ENCODE measurements at places on chromosomes 7 and 10. TPM values are rescaled to one million over a fixed set of nuclear protein-coding genes. Genes with fewer than 3 reads are reported as not detected.

The IL6 gene
- 2.1 TPM for polyA plus RNA-seq

The CRYGN gene
- polyA plus RNA-seq: 0.36 TPM

The TFEC gene
- 132 TPM for polyA plus RNA-seq

The HOXA4 gene
- polyA plus RNA-seq: 19.7 TPM

The AUTS2 gene
- polyA plus RNA-seq: 51.3 TPM

The UPK3B gene
- 48.0 TPM for polyA plus RNA-seq

The LRRC27 gene
- polyA plus RNA-seq: 20.7 TPM

The GPNMB gene
- 6.0 TPM for polyA plus RNA-seq

The C10orf105 gene
- 0.27 TPM for polyA plus RNA-seq

The GRID1 gene
- polyA plus RNA-seq: 1.7 TPM

The AKR1B1 gene
- 33.0 TPM for polyA plus RNA-seq

The SLC26A4 gene
- 0.28 TPM for polyA plus RNA-seq

The DEPP1 gene
- polyA plus RNA-seq: 13.4 TPM

The IRF5 gene
- polyA plus RNA-seq: 5.5 TPM

The PVRIG gene
- polyA plus RNA-seq: 1.5 TPM

The CLIP2 gene
- polyA plus RNA-seq: 13.6 TPM

The SHTN1 gene
- 37.2 TPM for polyA plus RNA-seq

GRCh38 chr10:18402853-18403252, 248.5 kb downstream of the NSUN6 start:
- H3K36me3 ChIP-seq: no peaks in the 10 kb centered on the region
- H3K27ac ChIP-seq: no peak overlapping the region
- no peak for DNase-seq
- no peaks in the 10 kb centered on the region for H3K27me3 ChIP-seq
- no peak overlapping the region for H3K4me3 ChIP-seq

DNA sequence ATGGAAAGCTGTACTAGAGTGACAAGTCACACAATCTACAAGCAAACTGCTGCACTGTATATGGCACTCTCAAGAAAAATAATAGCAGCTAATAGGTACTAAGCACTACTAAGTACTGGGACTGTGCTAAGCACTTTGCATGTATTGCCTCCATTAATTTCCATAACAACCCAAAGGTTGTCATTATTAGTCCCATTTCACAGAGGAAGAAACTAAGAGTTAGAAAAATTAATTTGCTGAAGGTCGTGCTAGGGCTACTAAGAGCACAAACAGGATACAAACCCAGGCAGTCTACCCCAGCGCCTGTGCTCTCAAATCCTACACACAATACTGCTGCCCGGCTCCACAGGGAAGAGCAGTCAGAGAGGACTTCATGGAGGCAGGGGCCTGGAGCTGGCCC, 51.7 kb downstream of the DLG5 start:
- H3K27me3 ChIP-seq: no peaks in the 10 kb centered on the region
- no peak overlapping the region for H3K4me3 ChIP-seq
- peaks cover 19% of the 10 kb centered on the region for H3K4me1 ChIP-seq
- H3K27ac ChIP-seq: no peak overlapping the region
- no peak for DNase-seq
- H3K36me3 ChIP-seq: peaks cover 6% of the 10 kb centered on the region

GRCh38 chr10:98587156-98587837, 140.6 kb upstream of the HPS1 start:
- H3K4me1 ChIP-seq: peaks cover 3% of the 10 kb centered on the region
- DNase-seq: no peak
- peak overlapping the region; percentile 37 for H3K27ac ChIP-seq
- no peaks in the 10 kb centered on the region for H3K27me3 ChIP-seq
- no peaks in the 10 kb centered on the region for H3K36me3 ChIP-seq

DNA sequence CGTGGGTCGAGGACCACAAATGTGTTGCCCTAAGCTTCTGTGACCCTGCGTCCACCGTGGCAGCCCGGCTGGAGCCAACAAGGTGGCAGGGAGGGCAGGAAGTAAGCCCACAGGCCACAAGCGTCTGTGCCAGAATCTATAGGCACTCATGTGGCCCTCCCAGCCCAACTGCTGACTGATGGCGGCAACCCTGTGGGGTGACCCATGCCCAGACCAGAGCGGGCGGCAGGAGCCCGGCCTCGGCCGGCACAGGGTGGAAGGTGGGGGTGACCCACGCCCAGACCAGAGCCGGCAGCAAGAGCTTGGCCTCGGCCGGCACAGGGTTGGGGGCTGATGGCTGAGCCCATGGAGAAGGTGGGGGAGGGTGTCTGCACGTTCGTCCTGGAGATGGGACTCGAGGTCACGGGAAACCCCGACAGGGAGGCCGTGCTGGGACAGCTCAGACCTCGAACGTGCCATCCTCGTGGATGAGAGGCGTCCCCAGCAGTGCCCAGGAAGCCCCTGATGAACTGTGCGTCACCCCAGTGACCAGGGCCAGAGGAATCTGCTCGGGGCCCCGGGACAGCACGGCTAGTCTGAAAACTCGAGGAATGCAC, 181.0 kb downstream of the ELFN1 start:
- peaks cover 16% of the 10 kb centered on the region for H3K4me1 ChIP-seq
- no peak overlapping the region for H3K4me3 ChIP-seq
- no peak for DNase-seq
- H3K36me3 ChIP-seq: no peaks in the 10 kb centered on the region

DNA sequence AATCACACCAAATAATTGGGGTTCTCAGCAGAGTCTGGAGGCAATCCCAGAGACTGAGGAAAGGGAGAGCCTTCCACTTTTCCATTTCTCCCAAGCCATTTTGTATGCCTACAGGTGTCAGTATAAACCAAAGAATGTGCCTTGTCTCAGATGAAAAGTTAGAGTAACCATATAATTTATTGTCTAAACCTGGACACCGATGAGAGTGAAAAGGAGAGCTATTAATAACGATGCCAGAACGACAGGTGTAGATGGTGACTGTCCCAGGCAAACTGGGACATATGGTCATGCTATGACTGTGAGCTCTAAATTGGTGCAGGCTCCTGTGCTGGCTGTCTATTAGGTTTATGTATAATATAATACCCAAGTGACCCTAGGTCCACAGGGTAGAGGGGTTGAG, 219.6 kb downstream of the ARHGAP12 start:
- H3K27me3 ChIP-seq: no peaks in the 10 kb centered on the region
- no peak overlapping the region for H3K27ac ChIP-seq
- no peak for DNase-seq
- H3K4me3 ChIP-seq: no peak overlapping the region
- H3K4me1 ChIP-seq: peaks cover 11% of the 10 kb centered on the region
- H3K36me3 ChIP-seq: no peaks in the 10 kb centered on the region

DNA sequence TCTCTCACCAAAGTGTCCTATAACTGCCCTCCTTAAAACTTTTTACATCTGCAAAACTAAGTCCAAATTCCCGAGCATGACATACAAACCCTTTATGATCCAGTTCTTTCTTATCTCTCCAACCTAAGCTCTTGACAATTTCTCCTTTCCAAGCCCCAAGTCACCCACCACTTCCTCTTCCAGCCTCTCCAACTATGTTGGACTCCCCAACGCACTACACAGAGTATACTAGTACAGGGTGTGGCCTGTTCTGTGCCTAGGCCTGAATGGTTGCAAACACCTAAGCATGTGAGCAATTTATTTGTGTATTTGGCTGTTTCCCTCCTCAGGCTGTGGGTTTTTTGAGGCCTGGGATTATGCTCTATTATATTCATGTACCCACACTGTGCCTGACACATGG, 101.2 kb upstream of the APBB1IP start:
- no peaks in the 10 kb centered on the region for H3K27me3 ChIP-seq
- no peak for DNase-seq
- H3K4me1 ChIP-seq: no peaks in the 10 kb centered on the region

- H3K4me3 ChIP-seq: no peak overlapping the region
- H3K27ac ChIP-seq: no peak overlapping the region
- H3K36me3 ChIP-seq: no peaks in the 10 kb centered on the region
- H3K27me3 ChIP-seq: no peaks in the 10 kb centered on the region
- DNase-seq: no peak
- H3K4me1 ChIP-seq: no peaks in the 10 kb centered on the region
Observed at GRCh38 chr10:1597370-1598146, 139.8 kb downstream of the ADARB2 start.

- peak; percentile 69 for DNase-seq
- peak overlapping the region; percentile 65 for H3K27ac ChIP-seq
- peaks cover 13% of the 10 kb centered on the region for H3K4me1 ChIP-seq
- H3K36me3 ChIP-seq: no peaks in the 10 kb centered on the region
- peak overlapping the region; percentile 10 for H3K4me3 ChIP-seq
Observed at GRCh38 chr7:95658676-95659075, 62.4 kb upstream of the PDK4 start.

DNA sequence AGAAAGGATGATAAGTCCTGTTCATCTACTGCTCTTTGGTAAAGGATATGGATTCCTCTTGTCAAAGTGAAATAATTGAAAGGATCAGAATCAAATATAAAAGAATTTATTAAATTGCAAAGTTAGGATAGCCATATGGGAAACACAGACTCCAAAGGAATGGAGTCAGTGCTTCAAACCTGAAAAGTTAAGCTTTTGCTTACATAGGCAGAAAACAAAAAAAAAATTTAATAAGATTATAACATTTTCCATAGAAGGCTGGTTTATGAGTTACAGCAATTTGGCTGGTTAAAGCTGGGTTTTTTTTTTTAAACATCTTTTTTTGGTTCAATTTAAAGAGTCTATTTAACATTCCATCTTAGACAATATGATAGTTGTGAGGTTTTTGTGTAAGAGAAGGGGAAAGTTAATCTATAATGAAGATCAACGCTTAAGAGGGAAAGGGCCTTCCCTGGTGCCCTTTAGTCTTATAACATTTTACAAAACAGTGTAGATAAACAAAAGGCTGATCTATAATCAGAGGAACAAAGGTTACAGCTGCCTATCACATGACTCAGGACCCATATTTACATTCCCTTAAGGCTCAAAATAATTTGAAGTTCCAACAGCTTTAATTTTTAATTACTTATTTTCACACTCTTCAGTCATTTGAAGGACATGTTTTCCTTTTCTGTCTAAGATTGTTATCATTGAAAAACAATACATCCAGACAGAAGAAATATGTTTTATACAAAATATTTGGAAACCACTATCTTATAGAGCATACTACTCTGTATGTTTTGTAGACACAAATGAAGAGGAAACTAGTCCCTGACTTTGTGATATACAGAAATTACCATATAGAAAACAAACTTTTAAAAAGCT, 234.3 kb upstream of the MBL2 start:
- H3K27me3 ChIP-seq: no peaks in the 10 kb centered on the region
- H3K4me1 ChIP-seq: peaks cover 13% of the 10 kb centered on the region
- H3K27ac ChIP-seq: no peak overlapping the region
- H3K36me3 ChIP-seq: no peaks in the 10 kb centered on the region
- peak; percentile 51 for DNase-seq
- no peak overlapping the region for H3K4me3 ChIP-seq

DNA sequence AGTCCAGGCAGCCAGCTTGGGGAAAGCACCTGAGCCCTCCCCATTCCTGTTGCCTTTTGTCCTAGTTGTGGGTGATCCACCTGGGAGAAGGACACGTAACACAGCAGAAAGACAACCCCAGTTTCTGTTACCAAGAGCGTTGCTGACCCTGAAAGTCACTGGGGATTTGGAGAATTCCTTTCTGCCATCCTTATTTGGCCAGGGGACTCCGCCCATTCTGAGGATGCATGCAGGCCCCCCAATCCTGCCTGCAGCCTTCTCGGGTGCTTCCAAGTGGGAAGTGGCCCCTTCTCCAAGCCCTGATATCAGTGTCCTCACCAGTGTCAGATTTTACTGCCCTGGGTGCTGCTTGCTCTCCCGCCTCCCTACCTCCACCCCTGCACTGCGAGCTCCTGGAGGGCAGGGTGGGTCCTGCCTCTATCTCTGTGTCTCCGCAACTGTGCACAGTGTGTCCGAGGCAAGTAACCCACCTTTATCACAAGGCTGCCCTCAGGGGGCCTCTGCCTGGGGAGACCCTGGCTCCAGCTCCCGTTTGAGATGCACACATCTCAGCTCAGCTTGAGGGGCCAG, 9.2 kb upstream of the ADCY1 start:
- no peak for DNase-seq
- no peaks in the 10 kb centered on the region for H3K4me1 ChIP-seq
- no peak overlapping the region for H3K27ac ChIP-seq
- no peak overlapping the region for H3K4me3 ChIP-seq

GRCh38 chr7:130921391-130922180, 187.6 kb upstream of the KLF14 start:
- peaks cover 40% of the 10 kb centered on the region for H3K4me1 ChIP-seq
- peak overlapping the region; percentile 72 for H3K27ac ChIP-seq
- no peaks in the 10 kb centered on the region for H3K27me3 ChIP-seq

- no peaks in the 10 kb centered on the region for H3K27me3 ChIP-seq
- no peak overlapping the region for H3K27ac ChIP-seq
- H3K4me3 ChIP-seq: no peak overlapping the region
Observed at GRCh38 chr7:114364151-114364550, 50.5 kb upstream of the FOXP2 start.

GRCh38 chr10:100614429-100615095, 78.8 kb downstream of the HIF1AN start:
- H3K27me3 ChIP-seq: peaks cover 68% of the 10 kb centered on the region
- no peaks in the 10 kb centered on the region for H3K4me1 ChIP-seq
- H3K36me3 ChIP-seq: no peaks in the 10 kb centered on the region
- DNase-seq: no peak
- no peak overlapping the region for H3K27ac ChIP-seq
- H3K4me3 ChIP-seq: no peak overlapping the region

DNA sequence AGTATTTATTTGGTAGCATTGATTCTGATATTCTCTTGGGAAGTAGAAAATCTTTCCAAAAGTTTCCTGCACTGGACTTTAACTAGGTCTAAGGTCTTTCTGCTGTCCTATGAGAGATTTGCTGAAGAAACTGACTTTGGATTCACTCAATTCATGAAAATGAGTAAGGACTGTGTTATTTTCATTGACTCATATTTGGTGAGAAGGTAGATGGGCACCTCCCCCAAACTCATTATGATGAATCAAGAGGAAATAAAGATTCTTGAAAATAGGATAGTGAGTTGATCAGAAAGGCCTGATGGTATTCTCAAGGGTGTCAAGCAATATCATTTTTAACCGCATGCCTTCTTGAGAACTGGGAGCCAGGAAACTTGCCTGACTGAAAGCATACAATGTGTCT, 110.3 kb downstream of the RNF133 start:
- H3K4me3 ChIP-seq: no peak overlapping the region
- no peaks in the 10 kb centered on the region for H3K36me3 ChIP-seq
- H3K27ac ChIP-seq: no peak overlapping the region
- DNase-seq: no peak
- no peaks in the 10 kb centered on the region for H3K27me3 ChIP-seq

GRCh38 chr10:117443686-117444041, 68.4 kb upstream of the PDZD8 start:
- H3K4me1 ChIP-seq: peaks cover 3% of the 10 kb centered on the region
- H3K27me3 ChIP-seq: no peaks in the 10 kb centered on the region
- H3K36me3 ChIP-seq: no peaks in the 10 kb centered on the region
- H3K27ac ChIP-seq: no peak overlapping the region

DNA sequence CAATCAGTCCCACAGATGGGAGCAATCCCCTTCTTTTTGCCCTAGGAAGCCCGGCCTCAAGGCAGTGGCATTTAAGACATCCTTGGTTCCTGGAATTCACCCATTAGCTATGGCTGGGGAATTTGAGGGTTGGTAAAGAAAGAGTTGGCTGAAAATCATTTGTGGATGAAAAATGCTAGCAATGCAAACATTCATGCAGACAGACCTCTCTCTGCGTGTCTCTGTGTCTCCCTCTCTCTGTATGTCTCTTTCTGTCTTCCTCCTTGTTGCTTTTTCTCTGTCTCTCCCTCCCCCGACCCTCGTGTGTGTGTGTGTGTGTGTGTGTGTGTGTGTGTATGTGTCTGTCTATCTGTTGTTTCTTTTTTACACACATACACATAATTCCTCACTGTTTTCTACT, 19.4 kb downstream of the LDB3 start:
- no peak overlapping the region for H3K4me3 ChIP-seq
- no peaks in the 10 kb centered on the region for H3K36me3 ChIP-seq
- peak overlapping the region; percentile 6 for H3K27ac ChIP-seq
- no peaks in the 10 kb centered on the region for H3K4me1 ChIP-seq
- no peak for DNase-seq

Data from large intestine (tissue), 12 donors.